Activated T-helper 17 cell treated with anti-CD3 and anti-CD28 coated beads, Interleukin-2, amount 50 U/mL, for 72 hours (primary cell): ENCODE measurements at places on chromosomes 3 and 15.
A peak's percentile ranks its signal among the peaks of the same experiment; 100 is the strongest.

DNA sequence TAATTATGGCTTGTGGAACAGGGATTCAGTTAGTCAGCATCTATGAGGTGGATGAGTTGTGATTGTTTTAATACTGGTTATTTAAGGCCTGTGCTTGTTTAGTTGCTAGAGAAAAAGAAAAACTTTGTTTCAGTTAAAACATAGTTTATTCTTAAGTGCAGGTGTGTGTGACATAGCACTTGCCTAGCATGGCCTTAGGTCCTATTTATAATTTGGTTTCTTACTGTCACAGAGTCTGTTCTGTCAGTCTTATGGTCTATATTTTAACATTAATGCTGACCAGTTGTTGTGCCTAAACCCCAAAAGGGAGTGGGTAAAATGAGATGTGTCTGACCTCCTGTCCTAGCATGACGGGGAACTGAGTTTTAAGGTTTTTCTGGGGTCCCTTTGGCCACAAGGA is 486.3 kb downstream of the ZIC1 start:
- no peak overlapping the region for H3K4me3 ChIP-seq
- no peaks in the 10 kb centered on the region for H3K36me3 ChIP-seq
- no peaks in the 10 kb centered on the region for H3K4me1 ChIP-seq
- H3K27ac ChIP-seq, result no peak overlapping the region

DNA sequence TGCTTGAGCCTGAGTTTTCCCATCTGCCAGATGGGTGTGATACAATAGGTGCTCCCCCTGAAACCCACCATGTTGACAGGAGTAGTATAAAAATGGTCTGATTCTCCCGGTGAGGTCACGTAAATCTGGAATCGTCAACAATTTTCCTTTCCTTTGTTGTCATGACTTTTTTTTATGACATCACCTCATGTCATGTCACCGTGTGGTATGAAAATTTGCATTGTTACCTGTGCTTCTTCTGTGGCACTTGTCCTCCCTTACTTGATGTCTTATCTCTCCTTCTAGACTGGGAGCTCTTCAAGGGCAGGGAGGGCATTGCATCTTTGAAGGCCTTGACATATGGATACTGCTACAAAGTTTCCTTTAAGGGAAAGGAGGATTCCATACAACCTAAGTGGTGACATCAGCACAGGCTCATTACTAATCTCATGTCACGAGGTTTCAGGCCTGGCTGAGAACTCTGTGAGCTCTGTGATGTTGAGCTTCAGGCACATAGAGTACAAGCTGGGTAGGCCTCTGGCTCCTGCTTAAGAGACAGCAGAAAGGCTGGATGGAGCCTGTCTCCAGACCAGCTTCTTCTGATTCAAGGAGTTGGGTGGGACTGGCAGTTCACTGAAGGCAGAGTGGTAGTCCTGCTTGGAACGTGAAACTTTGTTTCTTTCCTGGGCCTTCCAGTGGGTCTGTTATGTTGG is 66.3 kb downstream of the LPP start:
- peaks cover 11% of the 10 kb centered on the region for H3K4me1 ChIP-seq
- peaks cover 10% of the 10 kb centered on the region for H3K36me3 ChIP-seq
- no peak overlapping the region for H3K27ac ChIP-seq
- no peak overlapping the region for H3K4me3 ChIP-seq

GRCh38 chr3:55526332-55527030 is 39.4 kb upstream of the WNT5A start:
- no peaks in the 10 kb centered on the region for H3K36me3 ChIP-seq
- no peaks in the 10 kb centered on the region for H3K4me1 ChIP-seq
- no peak for ATAC-seq

DNA sequence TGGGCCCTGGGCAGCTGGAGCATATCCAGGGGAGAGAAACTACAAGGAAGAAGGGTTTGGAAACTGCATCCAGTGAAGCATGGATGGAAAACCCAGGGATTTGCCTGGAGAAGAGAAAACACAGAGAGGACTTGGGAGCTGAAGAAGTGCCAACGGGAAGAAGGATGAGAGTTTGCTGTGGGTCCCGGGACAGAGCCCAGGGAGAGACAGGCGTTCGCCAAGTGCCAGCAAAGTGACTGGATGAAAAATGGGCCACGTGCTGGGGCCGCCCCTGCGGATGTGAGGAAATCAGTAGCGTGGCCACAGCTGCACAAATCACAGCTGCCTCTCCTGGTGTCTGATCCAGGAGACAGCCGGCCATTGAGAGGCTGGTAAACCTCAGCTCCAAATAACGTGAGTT is 70.4 kb downstream of the HES1 start:
- H3K27ac ChIP-seq, result no peak overlapping the region
- no peaks in the 10 kb centered on the region for H3K4me1 ChIP-seq
- ATAC-seq, result no peak
- H3K4me3 ChIP-seq, result no peak overlapping the region
- H3K27me3 ChIP-seq, result peaks cover 33% of the 10 kb centered on the region

- H3K4me1 ChIP-seq, result no peaks in the 10 kb centered on the region
- no peaks in the 10 kb centered on the region for H3K27me3 ChIP-seq
- no peak overlapping the region for H3K4me3 ChIP-seq
- no peak overlapping the region for H3K27ac ChIP-seq
- ATAC-seq, result no peak
- H3K36me3 ChIP-seq, result no peaks in the 10 kb centered on the region
Measured at GRCh38 chr3:164380156-164380555, 698.1 kb downstream of the SI start.

DNA sequence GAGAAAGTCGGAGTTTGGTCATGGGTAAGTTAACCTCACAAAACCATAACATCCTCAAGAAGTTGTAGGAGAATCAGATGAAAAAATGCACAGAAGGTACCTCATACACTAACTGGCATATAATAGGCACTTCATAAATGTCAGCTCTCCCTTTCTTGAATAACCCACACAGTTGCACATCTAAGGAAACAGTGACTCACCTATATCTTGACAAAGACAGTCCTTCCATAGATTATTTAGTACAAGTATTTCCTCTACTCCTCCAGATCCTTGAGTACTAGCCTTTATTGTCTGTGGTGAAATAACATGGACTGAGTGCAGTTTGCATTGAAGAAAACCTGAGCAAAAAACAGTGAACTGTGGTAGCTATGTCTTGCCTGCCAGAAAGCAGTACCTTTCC is 46.6 kb downstream of the MAGI1 start:
- H3K4me1 ChIP-seq, result no peaks in the 10 kb centered on the region
- no peak overlapping the region for H3K27ac ChIP-seq
- peaks cover 17% of the 10 kb centered on the region for H3K27me3 ChIP-seq
- ATAC-seq, result no peak
- no peaks in the 10 kb centered on the region for H3K36me3 ChIP-seq
- H3K4me3 ChIP-seq, result no peak overlapping the region

GRCh38 chr3:124772081-124772831 is 42.0 kb downstream of the UMPS start:
- no peaks in the 10 kb centered on the region for H3K4me1 ChIP-seq
- no peaks in the 10 kb centered on the region for H3K36me3 ChIP-seq
- H3K27ac ChIP-seq, result no peak overlapping the region
- peaks cover 23% of the 10 kb centered on the region for H3K27me3 ChIP-seq

DNA sequence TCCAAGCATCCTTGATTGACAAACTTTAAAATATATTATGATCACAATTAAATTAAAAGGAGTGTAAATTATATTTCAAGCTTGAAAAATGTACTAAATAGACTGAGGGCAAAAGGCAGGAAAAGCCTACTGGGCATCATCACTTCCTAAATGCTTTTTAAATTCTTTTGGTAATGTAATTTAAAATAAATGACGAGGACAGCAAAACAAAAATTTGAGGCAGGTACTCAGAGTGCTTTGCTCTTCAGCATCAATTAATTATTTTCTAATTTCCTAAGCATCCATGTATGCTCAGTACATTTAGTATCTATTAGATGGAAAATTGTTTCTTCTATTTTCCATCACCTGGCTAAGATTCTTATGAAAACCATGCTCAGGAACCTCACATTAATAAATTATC is 5.2 kb downstream of the CBLB start:
- ATAC-seq, result no peak
- peaks cover 18% of the 10 kb centered on the region for H3K4me1 ChIP-seq
- H3K36me3 ChIP-seq, result peaks cover 18% of the 10 kb centered on the region
- H3K4me3 ChIP-seq, result peak overlapping the region; percentile 97

GRCh38 chr15:77076323-77076915 is 5.5 kb upstream of the TSPAN3 start:
- H3K27me3 ChIP-seq, result no peaks in the 10 kb centered on the region
- ATAC-seq, result no peak
- H3K27ac ChIP-seq, result no peak overlapping the region
- H3K4me3 ChIP-seq, result no peak overlapping the region
- no peaks in the 10 kb centered on the region for H3K4me1 ChIP-seq

DNA sequence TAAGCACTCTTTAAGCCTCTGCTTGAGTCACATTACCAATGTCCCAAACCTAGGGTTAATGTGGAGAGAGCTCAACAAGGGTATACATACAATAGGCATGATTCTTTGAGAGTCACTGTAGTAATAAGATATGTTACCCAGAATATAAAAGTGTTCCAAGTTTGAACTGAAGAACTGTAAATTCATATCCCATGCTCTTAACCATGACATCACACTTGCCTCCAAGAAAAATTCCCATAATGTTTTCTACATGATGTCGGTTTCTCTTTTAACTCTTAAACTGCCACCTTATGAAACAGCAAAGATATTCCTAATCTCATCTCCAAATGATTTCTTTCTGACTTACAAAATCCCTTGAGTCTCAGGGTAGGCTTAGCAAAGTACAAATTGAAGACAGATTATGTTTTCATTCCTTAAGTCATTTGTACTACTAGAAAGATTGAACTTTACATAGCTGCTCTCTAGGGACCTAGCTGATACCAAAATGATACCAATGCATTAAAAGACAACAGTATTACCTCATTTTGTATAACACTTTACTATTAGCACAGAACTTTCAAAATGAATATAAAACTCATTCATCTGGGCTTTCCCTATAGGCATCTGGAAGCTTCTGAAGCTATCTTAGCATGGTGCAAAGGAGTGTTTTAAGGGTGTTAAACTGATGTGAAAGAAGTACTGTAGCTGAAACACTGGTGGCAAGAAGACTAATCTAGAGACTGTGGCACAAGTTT is 127.1 kb downstream of the KCNMB2 start:
- H3K4me3 ChIP-seq, result no peak overlapping the region
- no peak overlapping the region for H3K27ac ChIP-seq
- no peak for ATAC-seq
- H3K27me3 ChIP-seq, result no peaks in the 10 kb centered on the region

DNA sequence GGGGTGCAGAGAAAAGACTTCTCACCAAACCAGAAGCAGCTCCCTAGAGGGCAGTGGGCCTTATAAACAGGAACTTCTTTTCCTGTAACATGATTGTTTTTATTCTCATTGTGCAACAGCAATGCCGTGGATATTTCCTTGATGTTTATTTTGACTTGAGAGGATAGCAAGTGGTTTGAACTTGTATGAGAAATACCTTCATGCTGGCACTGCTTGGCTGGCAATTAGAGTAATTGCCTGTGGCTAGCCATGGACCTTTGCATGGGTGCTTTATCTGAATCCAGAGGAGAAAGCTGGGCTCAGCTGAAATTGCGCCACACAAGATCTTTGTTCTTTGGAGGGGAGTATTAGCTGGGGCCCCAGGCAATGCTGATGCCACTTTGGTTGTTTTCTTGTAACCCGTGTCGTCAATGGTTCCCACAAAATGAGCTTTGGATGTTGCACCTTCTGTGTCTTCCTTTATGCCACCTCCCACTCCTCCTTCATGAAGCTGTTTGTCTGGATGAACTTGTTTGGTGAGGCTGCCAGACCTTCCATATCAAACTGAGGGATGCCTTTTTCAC is 37.9 kb downstream of the CMTM8 start:
- H3K36me3 ChIP-seq, result peaks cover 5% of the 10 kb centered on the region
- H3K27me3 ChIP-seq, result no peaks in the 10 kb centered on the region
- ATAC-seq, result no peak
- peaks cover 15% of the 10 kb centered on the region for H3K4me1 ChIP-seq

DNA sequence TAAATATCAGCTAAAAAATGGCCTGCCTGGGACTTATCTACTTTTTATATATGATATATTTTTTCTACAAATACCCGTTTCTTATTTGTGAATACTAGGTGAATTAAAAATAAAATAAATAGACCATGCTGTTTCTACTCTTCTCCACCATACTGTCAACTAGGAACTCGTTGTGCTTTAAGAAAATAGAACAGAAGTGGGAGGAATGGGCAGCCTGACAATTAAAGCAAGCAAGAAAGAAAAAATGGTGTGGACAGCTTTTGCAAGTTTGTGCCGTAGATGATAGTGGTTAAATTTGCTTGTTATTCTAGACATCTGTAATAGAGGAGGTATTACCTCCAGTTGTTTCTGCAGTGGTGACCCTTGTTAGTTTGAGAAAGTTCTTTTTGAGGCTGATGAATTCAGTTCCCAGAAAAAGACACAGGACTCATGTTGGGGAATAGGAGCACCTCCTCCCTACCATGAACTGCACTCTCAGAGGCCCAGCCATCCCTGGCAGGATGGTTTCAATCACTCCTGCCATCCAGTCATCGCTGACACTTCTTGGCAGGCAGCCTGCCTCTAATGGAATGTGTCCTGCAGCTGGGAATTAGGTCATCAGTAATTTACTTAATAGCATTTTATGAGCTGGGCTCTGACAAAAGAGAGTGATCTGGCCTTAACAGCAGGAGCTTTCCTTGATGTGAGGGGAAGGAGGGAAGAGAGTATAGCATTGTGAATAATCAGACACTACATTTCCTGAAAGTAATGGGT is 105.0 kb upstream of the GAP43 start:
- no peak overlapping the region for H3K4me3 ChIP-seq
- H3K4me1 ChIP-seq, result peaks cover 10% of the 10 kb centered on the region
- H3K27me3 ChIP-seq, result no peaks in the 10 kb centered on the region
- no peak for ATAC-seq

- H3K36me3 ChIP-seq, result peaks cover 100% of the 10 kb centered on the region
- no peak overlapping the region for H3K4me3 ChIP-seq
- H3K27ac ChIP-seq, result no peak overlapping the region
- no peaks in the 10 kb centered on the region for H3K27me3 ChIP-seq
- ATAC-seq, result no peak
Measured at GRCh38 chr3:25727316-25727715, 55.9 kb downstream of the NGLY1 start.

DNA sequence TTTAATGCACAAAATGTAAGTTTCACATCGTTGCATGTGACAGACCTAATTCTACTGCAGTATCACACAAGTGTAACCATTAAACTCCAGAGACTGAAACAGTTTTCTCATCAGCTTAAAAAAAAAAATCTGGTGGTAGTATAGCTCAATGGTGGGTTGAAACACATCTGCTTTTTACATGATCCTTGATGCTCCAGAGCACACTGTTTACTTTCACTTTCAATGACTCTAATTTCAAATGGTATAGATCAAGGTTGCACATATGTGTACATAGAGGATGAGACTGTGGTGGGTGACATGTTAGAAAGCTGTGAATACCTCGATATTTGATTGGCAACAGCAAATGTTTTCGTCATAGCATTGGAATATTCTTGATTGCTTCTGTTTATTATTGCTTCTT is 22.4 kb downstream of the MCTP2 start:
- H3K36me3 ChIP-seq, result no peaks in the 10 kb centered on the region
- no peak overlapping the region for H3K27ac ChIP-seq
- H3K4me3 ChIP-seq, result peak overlapping the region; percentile 1
- ATAC-seq, result peak; percentile 50

- H3K36me3 ChIP-seq, result peaks cover 47% of the 10 kb centered on the region
- no peaks in the 10 kb centered on the region for H3K27me3 ChIP-seq
Measured at GRCh38 chr3:23916152-23916885, 471 bp downstream of the NKIRAS1 start.
